ENCODE measurements at places on chromosomes 1 and 21. TPM values are rescaled to one million over a fixed set of nuclear protein-coding genes. Genes with fewer than 3 reads are reported as not detected.

PCBP3 gene
- total RNA-seq, result 0.78 TPM

FAM151A gene
- not detected for total RNA-seq

CD247 gene
- total RNA-seq, result 0.61 TPM

GRCh38 chr1:168223261-168223660, 2.5 kb upstream of the SFT2D2 start:
- H3K4me1 ChIP-seq, result peaks cover 36% of the 10 kb centered on the region
- DNase-seq, result no peak
- H3K36me3 ChIP-seq, result peaks cover 35% of the 10 kb centered on the region
- H3K4me3 ChIP-seq, result no peak overlapping the region
- H3K27ac ChIP-seq, result no peak overlapping the region
- no peaks in the 10 kb centered on the region for H3K27me3 ChIP-seq

DNA sequence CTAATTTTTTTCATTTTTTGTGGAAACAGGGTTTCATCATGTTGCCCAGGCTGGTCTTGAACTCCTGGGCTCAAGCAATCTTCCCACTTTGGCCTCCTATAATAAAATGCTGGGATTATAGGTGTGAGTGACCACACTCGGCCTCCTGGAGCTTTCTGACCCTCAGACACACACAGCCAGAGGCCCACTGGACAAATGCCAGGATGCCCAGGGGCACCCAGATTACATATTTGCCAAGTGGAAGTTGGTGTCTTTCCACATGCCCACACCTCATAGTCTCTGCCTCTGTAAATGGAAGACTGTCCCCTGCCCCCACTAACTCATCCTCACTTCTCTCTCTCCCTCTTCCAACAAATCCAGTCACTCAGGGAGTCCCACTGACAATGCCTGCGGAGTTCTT, 63.4 kb upstream of the LRP8 start:
- H3K27ac ChIP-seq, result no peak overlapping the region
- no peaks in the 10 kb centered on the region for H3K36me3 ChIP-seq
- H3K4me3 ChIP-seq, result no peak overlapping the region
- H3K27me3 ChIP-seq, result peaks cover 32% of the 10 kb centered on the region
- no peaks in the 10 kb centered on the region for H3K4me1 ChIP-seq

DNA sequence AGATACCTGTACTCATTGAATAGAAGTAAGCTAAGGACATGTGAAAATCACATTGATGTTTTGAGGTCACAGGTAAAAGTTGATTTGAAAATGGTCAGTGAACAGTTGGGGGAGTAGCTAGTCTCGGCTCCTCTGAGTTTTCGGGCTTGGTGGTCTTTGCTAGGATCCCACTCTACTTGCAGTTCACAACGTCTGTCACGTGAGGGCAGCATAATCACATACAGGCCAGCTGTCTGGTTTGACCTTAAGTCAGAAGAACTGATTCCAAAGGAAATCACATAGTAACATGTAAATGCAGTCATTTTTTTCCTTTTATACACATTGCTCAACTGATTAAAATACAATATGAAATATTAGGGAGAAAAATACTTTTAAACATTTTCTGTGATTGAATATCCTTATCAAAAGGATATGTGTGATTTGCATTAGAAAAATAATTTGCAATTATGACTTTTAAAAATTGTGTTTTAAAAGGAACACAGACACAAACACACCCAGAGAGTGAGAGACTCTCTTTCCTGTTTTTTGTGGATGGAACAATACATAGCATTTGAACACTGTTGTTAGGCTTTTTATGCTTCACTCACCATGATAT, 21.8 kb upstream of the PDC start:
- no peaks in the 10 kb centered on the region for H3K36me3 ChIP-seq
- peaks cover 28% of the 10 kb centered on the region for H3K4me1 ChIP-seq
- H3K4me3 ChIP-seq, result no peak overlapping the region

GRCh38 chr1:202124142-202124541, 1.4 kb downstream of the GPR37L1 start:
- H3K27me3 ChIP-seq, result peaks cover 20% of the 10 kb centered on the region
- H3K4me1 ChIP-seq, result peaks cover 18% of the 10 kb centered on the region
- no peak for DNase-seq
- H3K27ac ChIP-seq, result no peak overlapping the region

DNA sequence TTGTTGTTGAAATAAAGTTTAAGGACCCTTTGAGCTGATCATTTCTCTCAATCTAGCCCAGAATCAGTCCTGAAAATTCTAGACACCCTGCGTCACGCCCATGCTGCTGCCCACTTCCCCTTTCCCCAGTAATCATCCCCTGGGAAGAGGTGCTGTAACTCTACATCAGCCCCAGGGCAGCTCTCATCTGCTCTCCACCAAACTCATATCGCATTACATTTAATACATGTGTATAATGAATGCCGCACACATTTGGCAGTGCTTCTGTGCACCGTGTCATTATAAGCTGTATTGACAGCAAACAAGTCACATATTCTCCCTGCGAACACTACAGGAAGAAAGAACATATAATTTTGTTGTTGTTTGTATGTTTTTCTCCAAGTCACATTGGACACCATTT, 539.7 kb upstream of the DAB1 start:
- H3K27me3 ChIP-seq, result no peaks in the 10 kb centered on the region
- no peak for DNase-seq
